ENCODE measurements at places on chromosomes 7 and 10.

DNA sequence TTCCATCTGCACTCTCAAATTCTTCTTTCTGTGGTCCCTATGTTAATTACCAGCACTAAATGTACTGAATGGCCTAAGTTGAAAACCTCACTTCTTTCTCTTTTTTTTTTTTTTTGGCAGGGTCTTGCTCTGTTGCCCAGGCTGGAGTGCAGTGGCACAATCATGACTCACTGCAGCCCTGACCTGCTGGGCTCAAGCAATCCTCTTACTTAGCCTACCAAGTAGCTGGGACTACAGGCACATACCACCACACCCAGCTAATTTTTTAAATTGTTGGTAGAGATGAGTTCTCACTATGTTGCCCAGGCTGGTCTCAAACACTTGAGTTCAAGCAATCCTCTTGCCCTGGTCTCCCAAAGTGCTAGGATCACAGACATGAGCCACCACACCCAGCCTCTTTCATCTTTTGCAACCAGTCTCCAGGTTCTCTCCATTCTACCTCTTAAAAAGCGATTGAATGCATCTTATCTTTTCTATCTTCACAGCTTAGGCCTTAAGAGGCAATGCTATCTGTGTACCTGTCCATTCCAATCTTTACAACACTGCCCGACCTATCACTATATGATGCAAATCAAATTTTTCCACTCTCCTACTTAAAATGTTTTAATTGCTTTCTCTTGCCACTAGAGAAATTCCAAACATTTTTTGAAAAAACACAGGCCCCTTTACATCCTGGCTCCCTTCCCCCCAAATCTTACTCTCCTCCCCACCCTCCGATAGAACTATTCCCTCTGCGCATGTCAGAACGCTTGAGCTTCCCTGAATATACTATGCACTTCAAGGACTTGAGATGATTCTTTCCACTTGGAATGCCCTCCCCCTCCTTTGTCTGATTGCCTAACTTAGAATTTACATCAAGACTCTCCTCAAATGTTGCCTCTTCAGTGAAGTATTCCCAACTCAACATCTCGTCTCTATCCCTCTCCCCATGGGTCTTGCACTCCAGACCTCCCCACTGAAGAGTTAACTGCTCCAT is 6.0 kb downstream of the ICA1 start:
- DNase-seq = no peak

DNA sequence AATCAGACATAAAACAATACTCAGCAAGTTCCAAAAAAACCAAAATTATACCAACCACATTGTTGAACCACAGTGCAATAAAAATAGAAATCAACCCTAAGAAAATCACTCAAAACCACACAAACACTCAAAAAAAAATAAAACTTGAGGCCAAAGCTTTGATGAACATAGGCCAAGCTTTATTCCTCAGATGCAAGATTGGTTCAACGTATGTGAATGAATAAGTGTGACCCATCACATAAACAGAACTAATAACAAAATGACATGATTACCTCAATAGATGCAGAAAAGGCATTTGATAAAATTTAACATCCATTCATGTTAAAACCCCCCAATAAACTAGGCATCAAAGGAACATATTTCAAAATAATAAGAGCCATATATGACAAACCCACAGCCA is 506.1 kb upstream of the FZD8 start:
- no peak for DNase-seq

DNA sequence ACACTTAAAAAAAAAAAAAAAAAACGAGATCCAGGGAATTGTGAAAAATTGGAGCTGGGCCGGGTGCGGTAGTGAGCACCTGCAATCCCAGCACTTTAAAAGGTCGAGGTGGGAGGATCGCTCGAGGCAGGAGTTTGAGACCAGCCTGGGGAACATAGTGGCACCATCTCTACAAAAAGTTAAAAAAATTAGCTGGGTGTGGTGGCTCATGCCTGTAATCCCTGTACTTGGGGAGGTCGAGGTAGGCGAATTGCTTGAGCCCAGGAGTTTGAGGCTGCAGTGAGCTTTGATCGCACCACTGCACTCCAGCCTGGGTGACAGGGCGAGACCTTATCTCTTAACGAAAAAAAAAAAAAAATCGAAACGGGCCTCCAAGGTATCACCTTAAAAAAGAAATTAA is 2.0 kb downstream of the CLDN4 start:
- no peak for DNase-seq

DNA sequence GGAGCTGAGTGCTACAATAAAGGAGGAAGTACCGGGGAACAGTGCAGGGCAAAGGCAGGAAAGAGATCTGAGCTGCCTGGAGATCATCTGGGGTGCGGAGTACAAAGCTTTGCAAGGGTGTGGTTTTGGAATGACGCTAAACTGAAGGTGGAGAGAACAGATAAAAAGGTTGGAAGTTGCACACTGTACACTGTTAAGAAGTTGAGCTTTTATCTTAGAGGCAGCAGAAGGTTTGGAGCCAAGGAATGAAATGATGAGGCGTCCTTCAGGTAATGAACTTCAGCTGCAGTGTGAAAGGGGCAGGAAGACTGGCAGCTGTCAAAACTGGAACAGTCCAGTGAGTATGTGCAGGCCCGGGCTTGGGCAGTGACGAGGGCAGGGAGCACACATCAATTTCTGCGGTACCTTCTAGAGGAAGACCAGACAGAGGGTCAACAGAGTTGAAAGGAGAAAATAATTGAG is 7.2 kb upstream of the ANKRD61 start:
- DNase-seq = no peak

GRCh38 chr7:29619848-29620555 is 56.4 kb downstream of the PRR15 start:
- no peak for DNase-seq

- DNase-seq = no peak
These were observed 7.7 kb downstream of the AGR3 start for GRCh38 chr7:16874066-16874465.

DNA sequence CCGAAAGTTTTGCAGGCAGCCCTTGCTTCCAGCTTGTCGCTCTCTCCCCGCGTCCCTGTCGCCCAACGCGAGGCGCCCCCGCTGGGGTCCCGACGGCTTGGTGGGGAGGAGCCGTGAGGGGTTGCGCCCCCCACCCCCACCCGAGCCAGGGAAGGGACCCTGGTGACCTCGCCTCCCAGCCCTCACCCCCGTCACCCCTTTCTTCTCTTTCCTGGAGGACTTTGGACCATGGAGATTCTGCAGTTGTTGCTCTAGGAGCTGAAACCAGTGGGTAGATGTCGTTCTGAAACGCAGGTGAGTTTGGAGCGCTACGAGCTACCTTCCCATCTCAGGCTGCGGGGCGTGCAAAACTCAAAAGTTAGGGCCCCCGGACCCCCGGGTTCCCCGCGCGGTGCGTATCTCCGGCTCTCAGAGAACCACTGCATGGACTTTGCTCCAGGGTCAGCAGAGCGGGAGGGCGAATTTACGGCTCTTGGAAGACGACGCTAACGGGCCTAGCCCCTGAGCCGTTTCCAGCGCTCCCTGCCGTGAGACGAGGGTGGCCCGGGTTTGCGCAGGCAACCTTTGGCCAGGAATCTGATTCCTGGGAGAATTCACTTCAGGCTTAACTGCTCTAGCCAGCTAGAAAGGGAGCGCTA is 684 bp upstream of the ATXN7L1 start:
- peak; percentile 17 for DNase-seq

- DNase-seq = no peak
These were observed 495.1 kb downstream of the RPS24 start for GRCh38 chr10:78528749-78529204.

GRCh38 chr10:117248750-117249465 is 8.0 kb downstream of the SLC18A2 start:
- no peak for DNase-seq

GRCh38 chr7:80791509-80791929 is 127.3 kb downstream of the SEMA3C start:
- DNase-seq = peak; percentile 23

- DNase-seq = no peak
These were observed 90.5 kb downstream of the SGMS1 start for GRCh38 chr10:50533296-50533695.

DNA sequence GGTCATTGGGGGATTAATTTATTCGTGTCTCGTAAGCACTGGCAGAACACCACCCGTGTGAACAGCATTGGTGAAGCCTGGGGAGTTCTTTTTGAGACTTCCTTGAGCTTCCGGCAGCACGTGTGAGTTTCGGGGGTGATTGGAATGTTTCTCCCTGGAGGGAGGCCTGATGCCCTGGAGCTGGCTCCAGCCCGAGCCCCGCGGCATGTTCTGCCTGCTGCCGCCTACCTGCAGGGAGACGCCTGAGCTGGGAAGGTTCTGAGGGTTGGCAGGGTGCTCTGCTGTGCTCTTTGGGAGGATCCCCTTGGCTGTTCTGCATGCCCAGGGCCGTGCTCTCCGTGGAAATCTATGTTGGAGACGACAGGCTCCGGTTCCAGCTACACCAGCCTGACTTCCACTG is 159.3 kb downstream of the MGMT start:
- DNase-seq = no peak

- DNase-seq = peak; percentile 47
These were observed 605 bp downstream of the SUFU start for GRCh38 chr10:102504179-102504975.

GRCh38 chr7:37908221-37908788 is 8.3 kb downstream of the SFRP4 start:
- no peak for DNase-seq

- DNase-seq = peak; percentile 34
These were observed 15.3 kb downstream of the SFRP4 start for GRCh38 chr7:37901236-37901827.

DNA sequence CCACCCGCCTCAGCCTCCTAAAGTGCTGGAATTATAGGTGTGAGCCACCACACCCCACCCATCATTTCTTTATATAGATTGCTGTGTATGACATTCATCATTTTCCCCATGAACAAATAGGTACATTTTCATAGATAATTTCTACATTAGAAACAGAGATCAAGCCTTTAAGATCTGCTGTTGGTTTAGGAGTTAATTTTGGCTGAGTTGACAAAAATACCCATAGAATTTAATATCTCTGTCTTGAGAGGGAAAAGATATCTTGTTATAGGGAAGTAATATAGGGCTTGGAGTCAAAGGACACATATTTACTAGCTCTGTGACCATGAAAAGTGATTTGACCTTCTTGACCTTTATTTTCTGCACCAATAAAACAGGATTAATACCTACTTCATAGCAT is 51.8 kb downstream of the LRMDA start:
- DNase-seq = no peak

GRCh38 chr10:35059481-35059880 is 30.7 kb downstream of the CUL2 start:
- DNase-seq = no peak

- no peak for DNase-seq
These were observed 28.1 kb downstream of the XPNPEP1 start for GRCh38 chr10:109895095-109895818.

GRCh38 chr7:36448781-36449379 is 59.2 kb downstream of the ANLN start:
- no peak for DNase-seq

GRCh38 chr10:113345826-113346624 is 206.8 kb upstream of the HABP2 start:
- no peak for DNase-seq

- DNase-seq = no peak
These were observed 337.2 kb upstream of the LRGUK start for GRCh38 chr7:133789974-133790373.

- no peak for DNase-seq
These were observed 26.4 kb upstream of the CXCL12 start for GRCh38 chr10:44411251-44411650.

DNA sequence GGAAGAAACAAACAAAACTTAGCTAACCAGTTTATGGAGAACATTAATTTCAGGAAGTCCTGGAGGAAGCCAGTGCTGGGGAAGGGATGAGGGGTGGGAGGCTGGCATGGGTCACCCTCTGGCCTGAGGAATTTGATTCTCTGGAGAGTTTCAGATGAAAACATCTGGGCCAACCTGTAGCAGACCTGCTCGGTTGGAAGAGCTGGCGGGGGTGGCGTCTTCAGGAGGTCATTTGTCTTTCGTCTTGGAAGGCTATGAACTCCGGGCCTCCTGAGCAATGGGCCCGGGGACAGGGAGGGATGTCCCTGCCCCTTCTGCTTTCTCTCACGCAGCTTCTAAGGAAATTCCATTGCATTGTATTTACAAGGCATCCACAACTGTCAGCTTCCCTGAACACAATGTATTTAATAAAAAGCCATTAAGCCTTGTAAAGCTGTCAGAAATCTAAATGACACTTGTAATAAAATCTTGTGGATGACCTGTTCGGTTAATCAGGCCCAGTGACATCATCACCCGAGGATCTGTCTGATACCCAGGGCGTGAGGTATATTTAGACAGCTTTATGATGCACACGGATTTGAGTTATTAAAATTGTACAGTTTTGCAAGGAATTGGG is 250.5 kb downstream of the RAB11FIP2 start:
- DNase-seq = no peak

DNA sequence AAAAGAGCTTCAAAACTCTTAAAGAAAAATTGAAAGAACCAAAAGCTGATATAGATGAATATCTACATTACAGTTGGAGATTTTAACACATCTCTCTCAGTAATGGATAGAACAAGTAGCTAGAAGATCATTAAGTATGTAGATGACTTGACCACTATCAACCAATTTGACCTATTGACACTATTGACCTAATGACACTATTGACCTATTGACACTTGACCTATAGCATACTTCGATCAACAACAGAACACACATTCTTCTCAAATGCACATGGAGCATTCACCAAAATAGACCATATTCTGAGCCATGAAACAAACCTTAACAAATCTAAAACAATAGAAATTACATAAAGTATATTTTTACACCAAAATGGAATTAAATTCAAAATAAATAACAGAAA is 22.3 kb downstream of the GIMAP5 start:
- no peak for DNase-seq

DNA sequence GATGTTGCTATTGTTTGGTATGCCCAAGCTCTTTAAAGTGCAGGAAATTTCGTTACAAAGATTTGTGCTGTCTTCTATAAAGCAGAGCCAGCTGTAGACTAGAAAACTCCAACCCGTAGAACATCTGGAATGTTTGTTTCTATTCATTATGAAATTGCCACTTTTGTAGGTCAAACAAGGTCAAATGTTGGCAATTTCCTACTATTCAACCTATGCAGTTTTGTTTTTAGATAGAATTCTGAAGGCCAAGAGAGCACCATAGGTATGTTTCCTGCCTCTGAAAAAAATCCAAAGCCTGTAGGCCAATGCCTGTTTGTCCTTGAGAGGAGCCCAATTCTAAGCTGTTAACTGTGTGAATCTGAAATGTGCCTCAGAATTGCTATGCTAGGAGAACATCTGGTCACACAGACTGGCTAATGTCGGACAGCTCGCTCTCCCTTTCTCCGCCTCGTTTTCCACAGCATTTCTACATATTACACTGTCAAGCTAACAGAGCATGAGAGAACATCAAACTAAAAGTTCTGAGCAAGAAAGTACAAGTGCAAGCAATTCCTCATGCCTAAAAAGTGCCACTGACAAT is 267.2 kb upstream of the LRGUK start:
- no peak for DNase-seq

DNA sequence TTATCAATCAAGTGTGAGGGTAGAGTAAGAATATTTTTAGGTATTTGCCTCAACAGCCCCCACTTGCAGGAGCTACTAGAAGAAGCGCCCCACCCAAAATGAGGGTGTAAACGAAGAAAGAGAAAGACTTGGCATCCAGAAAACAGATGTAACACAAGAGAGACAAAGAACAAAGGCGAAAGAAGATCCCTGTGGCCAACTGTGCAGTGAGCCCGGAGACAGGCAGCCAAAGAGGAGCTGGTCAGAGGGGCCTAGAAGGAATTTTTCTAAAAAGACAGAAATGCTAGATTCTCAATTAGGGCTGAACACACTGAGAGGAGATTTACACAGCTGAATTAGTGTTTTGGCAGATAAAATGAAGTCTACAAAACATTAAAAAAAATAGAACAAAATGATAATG is 29.6 kb upstream of the EIF5AL1 start:
- no peak for DNase-seq

- peak; percentile 70 for DNase-seq
These were observed at the start of gene REEP3 for GRCh38 chr10:63520500-63521415. Gene REEP3 (plus strand): TSS chr10:63521401. CDS start chr10:63521546, 145 bp downstream.
